DMS79 (cell line): ENCODE measurements at places on chromosomes 3 and 15.
A peak's percentile ranks its signal among the peaks of the same experiment; 100 is the strongest.

- peak; percentile 6 for DNase-seq
Observed at GRCh38 chr3:190318666-190319065, 3.6 kb downstream of the CLDN1 start.

DNA sequence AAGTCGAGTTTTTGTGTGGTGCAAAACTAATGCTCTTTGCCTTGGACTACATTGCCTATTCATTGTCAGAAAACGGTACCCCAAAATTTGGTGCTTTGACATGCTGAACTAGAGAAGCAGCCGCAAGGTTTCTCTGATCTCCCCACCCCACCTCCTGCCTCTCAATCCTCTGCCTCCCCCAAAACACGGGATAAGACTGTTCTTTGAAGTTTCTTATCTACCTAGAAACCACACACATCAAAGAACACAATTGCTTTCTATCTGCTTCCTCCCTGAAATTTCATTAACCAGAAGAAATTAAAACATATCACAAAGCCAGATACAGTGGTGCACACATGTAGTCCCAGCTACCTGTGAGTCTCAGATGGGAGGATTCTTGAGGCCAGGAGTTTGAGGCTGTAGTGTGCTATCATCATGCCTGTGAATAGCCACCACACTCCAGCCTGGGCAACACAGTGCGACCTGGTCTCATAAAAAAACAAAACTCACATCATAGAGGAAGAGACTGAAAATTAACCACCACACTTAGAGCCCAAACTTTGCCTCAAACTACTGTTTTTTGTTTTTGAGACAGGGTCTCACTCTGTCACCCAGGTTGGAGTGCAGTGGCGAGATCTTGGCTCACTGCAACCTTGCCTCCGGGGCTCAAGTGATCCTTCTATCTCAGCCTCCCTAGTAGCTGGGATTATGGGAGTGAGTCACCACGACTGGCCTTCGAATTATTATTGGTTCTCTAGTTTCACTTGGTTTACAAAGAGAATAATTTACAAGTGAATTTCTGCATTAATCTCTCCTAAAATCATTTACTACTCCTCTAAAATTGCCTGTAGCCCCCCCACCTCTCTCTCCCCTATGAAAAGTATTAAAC is 2.7 kb upstream of the PCNP start:
- no peak for DNase-seq

- DNase-seq: no peak
Observed at GRCh38 chr3:88785841-88786240, 321.6 kb upstream of the EPHA3 start.

GRCh38 chr15:60469893-60470641 is 8.9 kb downstream of the ICE2 start:
- DNase-seq: no peak

DNA sequence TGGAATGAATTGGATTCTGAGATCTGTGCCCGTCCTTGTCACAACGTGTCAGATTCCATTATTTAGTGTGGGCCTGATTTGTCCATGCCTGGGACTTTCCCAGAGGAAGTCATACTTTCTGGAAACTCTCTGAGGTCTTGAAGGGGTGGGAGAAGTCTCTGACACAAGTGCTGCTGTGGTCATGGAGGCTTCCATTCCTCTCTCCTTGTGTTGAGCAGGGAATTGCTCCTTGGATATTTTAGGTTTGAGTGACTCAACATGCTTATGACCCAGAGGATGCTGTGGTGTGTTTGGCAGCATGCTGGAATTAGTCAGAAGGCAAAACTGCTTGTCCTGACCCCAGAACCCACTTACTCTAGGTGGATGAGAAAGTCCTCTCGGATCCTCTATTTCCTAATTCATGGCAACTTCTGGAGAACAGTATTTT is 132.1 kb downstream of the LPP start:
- no peak for DNase-seq

DNA sequence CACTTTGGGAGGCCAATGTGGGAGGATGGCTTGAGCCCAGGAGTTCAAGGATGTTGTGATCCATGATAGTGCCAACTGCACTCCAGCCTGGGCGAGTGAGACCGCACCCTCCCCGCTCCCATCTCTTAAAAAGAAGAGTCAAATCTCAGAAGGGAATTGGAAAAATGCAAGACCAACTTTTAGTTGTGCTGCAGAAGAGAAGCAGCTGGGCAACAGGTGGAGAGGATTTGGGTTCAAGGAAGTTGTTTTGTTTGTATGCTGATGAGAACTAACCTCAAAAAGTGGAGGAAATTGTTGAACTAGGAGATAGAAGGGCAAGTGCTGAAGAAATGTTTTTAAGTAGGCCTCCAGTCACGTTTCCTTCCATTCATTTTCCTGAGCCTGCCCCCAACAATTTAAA is 12.8 kb upstream of the PDCD7 start:
- DNase-seq: no peak

- no peak for DNase-seq
Observed at GRCh38 chr3:31027914-31028313, 133.5 kb upstream of the GADL1 start.

DNA sequence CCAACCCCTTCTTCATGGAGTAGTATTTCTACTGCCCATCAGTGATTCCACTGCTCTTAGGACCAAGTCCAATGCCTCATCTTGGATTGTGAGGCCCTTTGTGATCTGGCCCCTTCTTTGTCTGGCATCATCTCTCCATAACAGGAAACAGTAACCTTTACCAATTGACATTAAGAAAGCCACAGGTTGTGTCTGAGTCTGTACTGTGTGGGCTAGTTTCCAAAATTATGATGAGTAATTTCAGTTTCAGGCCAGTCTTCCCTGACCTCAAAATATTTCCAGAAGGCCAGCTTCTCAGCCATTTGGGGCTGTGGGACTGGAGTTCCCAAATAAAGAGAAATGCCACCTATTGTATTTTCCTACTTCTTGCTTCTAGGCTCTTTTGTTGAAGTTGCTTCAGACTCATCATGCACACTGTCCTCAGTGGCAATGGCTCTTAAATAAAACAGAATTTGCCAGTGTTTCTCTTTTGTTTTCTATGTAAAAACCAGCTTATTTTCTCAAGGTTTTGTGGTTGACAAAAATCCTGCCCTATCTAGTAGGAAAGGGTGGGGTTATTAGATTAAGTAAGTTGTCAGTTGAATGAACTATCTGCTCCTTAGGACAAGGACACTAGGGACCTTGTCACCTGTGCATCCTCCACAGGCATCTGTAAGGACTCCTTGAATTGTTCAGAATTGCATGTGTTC is 47.0 kb upstream of the ACKR4 start:
- no peak for DNase-seq

DNA sequence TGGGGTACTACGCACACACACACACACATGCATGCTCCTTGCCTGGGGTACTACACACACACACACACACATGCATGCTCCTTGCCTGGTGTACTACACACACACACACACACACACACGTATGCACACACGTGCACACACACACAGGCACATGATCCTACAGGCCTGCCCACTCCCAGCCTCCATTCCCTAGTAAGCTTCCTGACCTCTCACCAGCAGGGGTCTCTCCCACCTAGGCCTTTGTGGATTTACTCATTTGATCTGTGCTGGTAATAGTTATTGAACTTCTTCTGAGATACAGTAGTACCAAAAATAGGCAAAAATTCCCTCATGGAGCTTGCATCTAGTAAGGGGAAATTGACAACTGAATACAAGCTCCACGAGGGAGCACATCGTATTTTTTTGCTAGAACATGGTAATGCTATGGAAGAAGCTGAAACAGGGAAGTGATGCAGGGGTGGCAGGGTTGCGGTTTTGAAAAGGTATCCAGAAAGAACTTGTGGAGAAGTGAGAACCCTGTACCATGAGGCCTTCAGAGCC is 19.1 kb downstream of the TTC21A start:
- no peak for DNase-seq

- no peak for DNase-seq
Observed at GRCh38 chr3:15934389-15935195, 136.8 kb upstream of the ANKRD28 start.

DNA sequence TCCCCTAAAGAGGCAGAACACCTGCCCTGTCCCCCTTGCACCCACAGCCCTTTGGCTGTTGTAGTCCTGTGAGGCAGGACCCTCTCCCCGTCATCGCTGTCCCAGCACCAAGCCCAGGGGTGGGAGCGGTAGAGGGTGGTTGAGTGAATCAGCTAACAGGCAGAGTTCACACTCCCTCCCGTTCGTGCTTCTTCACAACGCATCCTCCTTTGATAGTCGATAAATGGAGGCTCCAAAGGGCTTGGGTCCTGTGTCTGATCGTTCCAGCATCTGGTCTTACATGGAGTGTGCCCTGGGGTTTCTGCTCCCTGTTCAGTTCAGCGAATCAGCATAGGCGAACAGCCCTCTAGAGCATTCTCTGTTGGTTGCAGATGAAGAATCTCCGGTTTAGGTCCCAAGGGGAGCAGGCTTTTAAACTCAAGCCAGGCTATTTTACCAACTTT is 820 bp upstream of the HMCES start:
- DNase-seq: no peak

GRCh38 chr3:171251835-171252234 is 208.4 kb downstream of the TNIK start:
- DNase-seq: no peak

DNA sequence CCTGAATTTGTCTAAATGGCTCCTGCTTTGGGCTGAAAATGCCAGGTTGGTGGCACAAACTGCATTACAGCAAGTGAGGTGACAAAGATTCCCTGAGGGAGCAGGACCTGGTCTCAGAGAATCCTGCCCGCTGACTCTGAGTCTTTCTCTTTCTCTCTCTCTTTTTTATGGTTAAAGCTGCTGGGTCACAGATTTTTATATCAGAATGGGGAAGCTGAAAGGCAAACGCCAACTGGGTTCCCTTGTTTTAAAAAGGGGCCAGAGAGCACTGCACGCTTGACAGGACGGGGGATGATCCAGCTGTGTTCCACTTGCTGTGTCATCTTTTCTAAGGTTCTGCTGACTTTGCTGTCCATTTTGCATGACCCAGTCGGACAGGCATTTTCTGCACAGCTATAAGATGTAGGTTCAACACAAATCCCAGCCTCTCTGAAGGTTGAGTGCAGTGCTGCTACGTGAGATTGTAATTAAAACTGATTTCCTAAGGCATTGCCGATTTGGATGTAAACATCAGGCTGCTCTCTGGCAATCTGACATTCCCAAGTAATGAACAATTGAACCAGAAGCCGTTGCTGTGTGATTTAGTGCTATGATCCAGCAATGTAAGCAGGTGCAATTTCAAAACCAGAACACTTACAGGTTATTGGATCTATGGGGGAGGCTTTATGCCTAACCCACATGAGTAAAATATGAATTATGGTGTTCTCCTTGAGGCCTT is 25.8 kb downstream of the ARHGEF3 start:
- no peak for DNase-seq

DNA sequence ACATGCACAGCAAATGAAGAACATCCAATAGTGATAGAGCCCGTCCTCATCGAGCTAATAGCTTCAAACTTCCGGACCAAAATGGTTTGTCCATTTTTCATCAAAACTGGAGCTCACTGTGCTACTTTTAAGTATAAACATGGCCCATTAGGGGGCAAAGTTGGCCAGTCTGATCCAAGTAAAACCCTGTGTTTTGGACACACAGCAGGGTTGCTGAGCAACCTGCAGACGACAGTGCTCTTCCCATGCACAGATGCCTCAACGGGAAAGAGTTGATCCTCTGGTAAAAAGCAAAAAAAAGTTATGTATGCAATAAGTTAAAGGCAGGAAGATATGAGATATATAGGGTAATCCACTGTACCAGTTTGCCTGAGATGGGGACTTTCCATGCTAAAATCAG is 244.0 kb upstream of the THBS1 start:
- no peak for DNase-seq

- DNase-seq: no peak
Observed at GRCh38 chr3:82376883-82377282, 615.4 kb upstream of the GBE1 start.

DNA sequence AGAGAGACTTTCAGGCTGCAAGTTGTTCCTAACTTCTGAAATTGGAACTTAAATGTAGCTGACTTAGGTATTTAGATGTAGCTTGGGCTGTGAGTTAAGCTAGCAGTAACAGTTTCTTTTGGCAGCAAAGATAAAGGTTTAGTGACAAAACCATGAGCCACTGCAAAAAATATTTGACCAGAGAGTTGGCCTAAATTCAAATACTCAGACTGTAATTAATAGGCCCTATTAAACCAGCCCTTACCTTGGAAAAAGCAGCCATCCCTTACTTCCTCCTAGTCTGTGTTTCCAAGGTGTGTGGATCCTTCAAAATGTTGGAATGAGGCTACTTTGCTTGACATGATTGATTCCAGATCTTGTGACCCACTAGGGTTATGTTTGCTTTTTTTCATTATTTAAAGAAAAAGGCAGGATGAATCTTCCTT is 8.2 kb downstream of the TPM1 start:
- no peak for DNase-seq

DNA sequence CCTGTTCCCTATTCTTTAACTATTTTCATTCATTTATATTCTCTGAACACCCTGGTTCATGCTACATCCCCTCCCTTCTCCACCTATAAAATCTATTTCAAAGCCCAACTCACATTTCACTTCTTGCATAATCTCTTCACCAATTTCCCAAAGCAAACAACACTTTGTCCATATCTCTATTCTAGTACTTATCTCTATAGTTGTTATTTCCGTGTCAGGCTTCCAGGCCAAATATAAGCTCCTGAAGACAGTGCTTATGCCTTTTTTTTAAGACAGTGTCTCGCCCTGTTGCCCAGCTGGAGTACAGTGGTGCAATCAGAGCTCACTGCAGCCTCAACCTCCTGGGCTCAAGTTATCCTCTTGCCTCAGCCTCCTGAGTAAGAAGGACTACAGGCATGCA is 43.6 kb downstream of the DNAH12 start:
- DNase-seq: no peak

- DNase-seq: no peak
Observed at GRCh38 chr3:182954553-182955235, 25.6 kb downstream of the DCUN1D1 start.

- DNase-seq: no peak
Observed at GRCh38 chr3:14512281-14512941, 27.7 kb downstream of the GRIP2 start.

GRCh38 chr15:80849308-80849707 is 70.1 kb downstream of the CEMIP start:
- DNase-seq: no peak

GRCh38 chr3:72625602-72626337 is 222.5 kb downstream of the SHQ1 start:
- no peak for DNase-seq

DNA sequence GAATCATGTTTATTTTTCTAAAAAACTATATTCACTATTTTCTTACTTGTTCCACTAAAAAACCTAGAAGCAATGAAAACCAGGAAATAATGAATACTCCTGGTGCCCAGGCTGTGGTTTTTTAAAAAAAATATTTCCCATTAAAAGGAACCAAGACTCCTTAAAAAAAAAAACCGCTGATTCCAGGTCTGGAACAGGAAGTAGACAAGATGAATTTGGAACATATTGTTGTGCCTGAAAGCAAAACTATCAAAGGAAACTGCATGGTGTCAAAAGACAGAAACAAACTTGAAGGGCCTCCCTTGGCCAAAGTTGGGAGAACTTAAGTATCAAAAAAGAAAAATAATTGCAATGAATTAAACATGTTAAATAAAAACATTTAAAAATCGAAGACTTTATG is 245.3 kb upstream of the P2RY1 start:
- no peak for DNase-seq

DNA sequence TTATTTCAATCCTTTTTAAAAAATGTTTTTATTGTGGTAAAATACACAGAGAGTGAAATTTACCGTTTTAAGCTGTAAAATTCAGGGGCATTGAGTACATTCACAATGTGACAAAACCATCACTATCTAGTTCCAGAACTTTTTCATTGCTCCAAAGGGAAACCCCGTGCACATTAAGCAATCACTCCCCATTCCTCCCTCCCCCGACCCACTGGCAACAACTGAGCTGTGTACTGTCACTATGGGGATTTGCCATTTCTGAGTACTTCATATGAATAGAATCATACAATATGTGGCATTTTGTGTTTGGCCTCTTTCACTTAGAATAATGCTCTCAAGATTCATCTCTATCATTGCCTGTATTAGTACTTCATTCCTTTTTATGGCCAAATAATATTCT is 45.5 kb upstream of the BOC start:
- DNase-seq: no peak
